Stimulated activated CD4-positive, alpha-beta T cell treated with anti-CD3 and anti-CD28 coated beads, TNF-alpha, amount 100 ng/mL, for 4 hours (primary cell): ENCODE measurements at places on chromosomes 2 and 18.

GRCh38 chr2:147665105-147665504 lies 179.7 kb upstream of the ACVR2A start:
- DNase-seq: no peak

- no peak for DNase-seq
These were observed 35.7 kb downstream of the C18orf63 start for GRCh38 chr18:74351354-74351753.

DNA sequence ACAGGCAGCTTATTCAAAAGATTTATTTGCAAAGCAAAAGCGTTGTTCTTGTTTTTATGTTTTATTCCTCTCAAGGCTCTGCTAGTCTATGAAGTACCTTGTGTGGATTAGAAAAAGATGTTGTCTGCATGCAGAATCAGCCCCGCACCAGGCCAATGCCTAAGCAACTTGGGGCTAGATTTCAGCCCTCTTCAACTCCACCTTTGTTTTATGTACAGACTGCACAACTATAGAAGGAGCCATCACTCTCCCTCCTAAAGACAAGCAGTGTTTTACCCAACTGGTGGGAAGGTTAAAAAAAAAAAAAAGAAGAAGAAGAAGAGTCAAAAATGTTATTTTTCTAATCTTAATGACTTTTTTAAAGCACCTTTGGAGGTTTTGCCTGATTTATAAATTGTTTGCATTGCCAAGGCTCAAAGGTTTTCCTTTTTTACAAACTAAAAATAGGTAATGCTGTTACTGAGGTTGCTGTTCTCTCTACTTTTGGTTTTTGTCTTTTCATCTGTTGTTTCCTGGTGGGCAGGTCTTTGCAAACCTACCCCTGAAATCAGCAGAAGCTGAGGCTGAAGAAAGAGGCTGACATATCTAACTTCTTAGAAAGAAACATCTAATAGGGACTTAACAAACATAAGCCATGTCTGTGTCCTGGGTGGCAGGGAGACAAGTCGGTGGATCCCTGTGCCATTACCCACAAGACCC lies 164.0 kb downstream of the SLC39A10 start:
- DNase-seq: no peak

GRCh38 chr2:168174756-168175155 lies 72.6 kb downstream of the STK39 start:
- DNase-seq: no peak

- DNase-seq: no peak
These were observed 73.2 kb downstream of the PLA2R1 start for GRCh38 chr2:159989249-159989648.

DNA sequence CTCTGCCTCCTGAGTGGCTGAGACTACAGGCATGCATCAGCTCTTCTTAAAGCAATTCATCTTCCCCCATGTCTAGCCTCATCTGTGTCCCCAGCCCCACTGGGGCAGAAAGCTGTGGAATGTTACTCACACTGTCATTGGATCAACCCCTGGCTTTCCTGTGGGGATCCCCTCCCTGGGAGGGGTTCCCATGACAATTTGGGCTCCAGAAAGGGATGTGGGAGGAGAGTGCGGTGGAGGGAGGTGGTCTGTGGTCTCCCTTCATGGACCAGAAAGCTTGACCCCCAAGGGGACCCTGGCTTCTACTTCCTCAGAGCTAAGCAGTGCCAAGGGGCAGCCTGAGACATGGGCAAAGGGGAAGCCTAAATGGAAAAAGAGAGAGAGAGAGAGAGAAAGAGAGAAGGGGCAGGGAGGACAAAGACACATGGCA lies 1.3 kb downstream of the NGEF start:
- no peak for DNase-seq

- no peak for DNase-seq
These were observed 18.3 kb upstream of the ANKRD53 start for GRCh38 chr2:70959851-70960832.

- DNase-seq: no peak
These were observed 3.5 kb upstream of the NOSTRIN start for GRCh38 chr2:168798888-168799410.

GRCh38 chr18:49001111-49001510 lies 50.3 kb upstream of the SMAD7 start:
- no peak for DNase-seq

DNA sequence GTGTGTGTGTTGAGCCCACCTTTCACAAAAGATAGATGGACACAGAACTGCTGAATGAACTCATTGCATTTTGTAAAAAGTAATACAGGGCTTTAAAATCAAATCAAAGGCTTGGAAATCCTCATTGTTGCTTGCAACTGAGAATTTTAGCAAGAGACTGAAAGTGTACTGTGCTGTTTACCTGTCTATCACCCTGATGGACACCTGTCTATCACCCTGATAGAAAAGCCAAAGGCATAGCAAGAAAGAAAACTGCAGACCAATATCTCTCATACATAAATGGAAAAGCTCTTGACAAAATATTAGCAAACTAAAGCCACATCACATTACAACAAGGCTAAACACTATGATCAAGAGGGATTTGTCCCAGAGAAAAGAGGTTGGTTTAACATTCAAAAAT lies 107.5 kb upstream of the TMEM18 start:
- no peak for DNase-seq

DNA sequence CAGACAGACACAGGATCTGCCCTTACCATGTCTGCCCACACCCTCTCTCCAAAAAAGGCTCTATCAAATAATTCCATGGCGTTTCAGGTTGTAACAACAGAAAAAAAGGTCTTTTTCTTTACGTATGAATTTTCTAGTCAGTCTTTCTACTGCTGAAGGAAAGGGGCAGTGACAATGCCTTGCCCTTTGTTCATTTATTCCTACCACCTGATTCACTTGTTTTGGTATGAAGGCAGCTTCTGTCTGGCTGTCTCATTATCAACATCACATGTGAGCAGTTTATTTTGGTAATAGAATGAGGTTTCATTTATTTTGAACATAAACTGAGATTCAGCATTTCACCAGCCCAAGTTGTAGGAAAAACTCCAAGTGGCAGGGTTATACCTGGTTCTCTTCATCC lies 94.3 kb upstream of the KLF7 start:
- no peak for DNase-seq
